ENCODE measurements at places on chromosomes 3 and 15. TPM values are rescaled to one million over a fixed set of nuclear protein-coding genes. Genes with fewer than 3 reads are reported as not detected.

ZCWPW2 gene
- 0.63 TPM for total RNA-seq

GRCh38 chr3:144363856-144364255 lies 392.2 kb downstream of the DIPK2A start:
- no peak for ATAC-seq

COL8A1 gene
- 0.09 TPM for total RNA-seq

GRCh38 chr3:42908675-42909074 lies 2.7 kb downstream of the ZNF662 start:
- ATAC-seq = no peak

- no peak for ATAC-seq
Observed at GRCh38 chr3:177979703-177980102, 556.5 kb upstream of the KCNMB2 start.

- peak; percentile 96 for ATAC-seq
Observed at GRCh38 chr3:54891540-54891897, 36.3 kb downstream of the LRTM1 start.

DNA sequence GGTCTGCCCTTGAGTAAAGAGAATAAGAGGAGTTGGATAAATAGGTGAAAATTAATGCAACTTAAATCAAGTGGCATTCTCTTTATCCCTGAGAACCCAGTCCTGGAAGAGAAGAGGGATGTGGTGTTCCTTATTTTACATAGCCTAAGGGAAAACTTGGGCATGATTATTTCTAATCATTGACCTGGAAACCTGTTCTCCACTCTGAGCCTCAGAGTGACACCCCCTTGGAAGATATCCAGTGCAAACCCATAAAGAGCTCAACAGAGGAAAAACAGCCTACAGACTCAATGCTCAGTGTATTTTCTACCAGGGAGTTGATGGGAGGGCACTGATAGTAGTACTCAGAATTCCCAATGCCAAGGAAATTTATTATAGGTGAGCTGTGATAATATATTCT lies 22.0 kb downstream of the SLC15A2 start:
- no peak for ATAC-seq

DNA sequence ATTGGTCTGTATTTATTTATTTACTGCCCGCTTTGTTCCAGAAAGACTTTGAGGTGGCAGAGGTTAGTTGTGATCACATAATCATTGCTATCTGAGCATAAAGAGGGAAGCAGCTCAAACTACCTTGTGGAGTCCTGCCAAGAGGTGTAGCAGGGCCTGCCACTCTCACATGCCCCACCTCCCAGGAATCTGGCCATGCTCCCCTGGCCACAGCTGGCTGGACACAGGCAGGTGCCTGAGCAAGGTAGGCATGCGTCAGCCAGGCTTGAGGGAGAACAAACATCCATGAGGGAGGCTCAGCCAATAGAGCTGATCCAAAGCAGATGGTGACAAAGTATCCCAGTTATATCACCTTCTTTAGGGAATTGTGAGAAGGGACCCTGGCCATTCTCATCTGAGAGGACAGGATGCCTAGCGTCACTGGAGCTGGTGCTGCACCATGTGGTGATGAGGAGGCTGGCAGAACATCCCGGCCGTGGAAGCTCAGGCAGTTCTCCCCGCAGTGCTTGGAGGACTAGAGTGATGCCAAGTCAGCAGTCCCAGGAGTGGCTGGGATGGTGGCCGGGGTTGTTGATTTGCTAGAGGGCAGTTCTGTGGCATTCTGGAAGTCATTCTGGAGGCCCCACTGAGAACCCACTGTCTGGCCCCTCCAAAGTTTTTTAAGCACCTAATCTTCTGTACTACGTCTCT lies 6.8 kb upstream of the POLG start:
- ATAC-seq = no peak

GRCh38 chr15:69857686-69858391 lies 239.9 kb downstream of the TLE3 start:
- no peak for ATAC-seq

DNA sequence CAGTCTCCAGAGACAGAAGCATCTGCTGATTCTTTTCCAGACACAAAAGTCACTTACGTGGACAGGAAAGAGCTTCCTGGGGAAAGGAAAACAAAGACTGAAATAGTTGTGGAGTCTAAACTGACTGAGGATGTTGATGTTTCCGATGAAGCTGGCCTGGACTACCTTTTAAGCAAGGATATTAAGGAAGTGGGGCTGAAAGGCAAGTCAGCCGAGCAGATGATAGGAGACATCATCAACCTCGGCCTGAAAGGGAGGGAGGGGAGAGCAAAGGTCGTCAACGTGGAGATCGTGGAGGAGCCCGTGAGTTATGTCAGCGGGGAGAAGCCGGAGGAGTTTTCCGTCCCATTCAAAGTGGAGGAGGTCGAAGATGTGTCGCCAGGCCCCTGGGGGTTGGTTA lies 25.4 kb downstream of the SYNM start:
- no peak for ATAC-seq

- peak; percentile 1 for ATAC-seq
Observed at GRCh38 chr15:73631915-73632669, 1.1 kb downstream of the NPTN start.

- no peak for ATAC-seq
Observed at GRCh38 chr15:80105193-80105592, 45.7 kb downstream of the ZFAND6 start.

DNA sequence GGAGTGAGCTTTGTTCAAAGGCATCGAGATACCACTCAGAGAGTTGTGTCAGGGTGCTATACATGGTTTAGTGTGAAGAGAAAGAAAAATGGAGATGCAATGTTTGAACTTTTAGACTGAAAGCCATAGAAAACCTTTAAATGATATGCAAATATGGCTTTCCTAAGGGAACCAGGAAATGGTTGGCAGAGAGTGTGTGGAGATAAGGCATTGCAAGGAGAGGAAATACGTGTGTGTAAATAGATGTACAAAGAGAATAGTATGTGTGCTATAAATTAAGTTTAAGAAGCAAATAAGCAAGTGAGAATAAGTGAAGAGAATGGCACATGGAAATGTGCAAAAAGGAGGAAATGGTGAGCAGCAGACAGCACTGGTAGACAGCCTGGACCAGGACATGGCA lies 198.1 kb downstream of the SLC9A9 start:
- ATAC-seq = no peak

- no peak for ATAC-seq
Observed at GRCh38 chr15:52673734-52674133, 5.5 kb downstream of the ATOSA start.

Data from motor neuron (in vitro differentiated cells).